ENCODE measurements at places on chromosomes 5 and 9.
A peak's percentile ranks its signal among the peaks of the same experiment; 100 is the strongest.

DNA sequence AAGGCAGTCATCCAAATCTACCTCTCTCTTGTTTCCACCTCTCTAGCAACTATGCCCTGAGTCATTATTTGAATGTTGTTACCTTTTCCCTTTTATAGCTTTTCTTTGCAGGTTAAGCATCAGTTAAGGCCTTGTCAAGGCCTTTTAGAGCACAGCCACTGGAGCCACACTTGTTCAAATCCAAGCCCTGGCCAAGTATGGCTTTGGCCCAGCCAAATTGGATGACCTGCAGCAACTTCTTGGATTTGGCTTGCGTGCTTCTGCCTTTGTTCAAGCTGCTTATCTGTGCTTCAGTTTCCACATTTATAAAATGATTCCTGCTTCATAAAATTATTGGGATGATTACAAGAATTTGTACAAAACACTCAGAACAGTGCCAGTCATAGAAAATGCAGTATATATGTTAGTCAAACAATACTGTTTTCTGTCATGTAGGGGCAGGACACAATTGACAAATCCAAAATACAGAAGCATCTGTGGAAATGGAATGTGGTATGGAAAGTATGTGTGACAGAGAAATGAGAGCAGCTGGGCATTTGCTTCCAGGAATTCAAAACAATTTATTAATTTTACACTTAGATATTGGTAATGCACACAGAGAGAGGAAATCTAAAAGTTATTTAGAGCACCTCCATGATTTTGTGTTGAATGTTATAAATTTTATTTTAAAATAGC is 17.9 kb upstream of the RLN1 start:
- no peak for DNase-seq

- peak; percentile 45 for DNase-seq
Measured at GRCh38 chr5:95281226-95281625, 3.7 kb downstream of the MCTP1 start.

GRCh38 chr5:68519143-68519542 is 303.6 kb downstream of the PIK3R1 start:
- no peak for DNase-seq

DNA sequence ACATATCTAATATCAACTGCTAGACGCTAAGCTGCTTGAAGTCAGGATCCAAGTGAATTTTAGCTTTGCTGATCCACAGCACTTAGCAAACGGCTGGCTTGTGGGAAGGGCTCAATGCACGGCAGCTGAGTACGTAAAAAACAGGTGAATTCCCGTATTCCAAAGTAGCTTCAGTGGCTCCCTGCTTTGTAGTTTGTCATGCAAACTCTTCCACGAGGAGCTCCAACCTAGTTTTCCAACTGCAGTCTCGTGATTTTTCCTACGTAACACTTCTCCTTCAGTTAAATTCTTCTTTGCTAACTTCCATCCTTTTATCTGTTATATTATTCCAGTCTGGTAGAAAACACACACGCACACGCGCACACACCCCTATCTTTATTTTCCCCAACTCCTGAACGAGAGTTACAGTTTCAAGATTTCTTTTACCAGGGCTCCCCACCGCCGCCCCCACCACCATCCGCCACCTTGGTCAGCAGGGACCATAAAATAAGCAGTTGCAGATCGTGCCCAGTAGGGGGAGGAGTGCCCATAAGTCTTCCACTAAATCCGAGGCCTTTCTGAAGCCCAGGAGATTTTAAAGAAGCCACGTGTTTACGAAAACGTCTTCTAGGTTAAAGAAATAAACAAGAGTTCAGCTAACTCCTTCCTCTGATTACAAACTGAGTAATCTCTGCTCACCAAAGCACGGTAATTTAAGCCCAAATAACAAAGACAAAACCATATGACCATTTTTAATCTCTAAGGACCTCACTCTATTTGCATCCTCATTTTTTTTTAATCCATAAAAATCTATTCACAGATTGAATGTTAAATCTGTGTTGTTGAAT is 34.8 kb upstream of the TRIO start:
- peak; percentile 57 for DNase-seq

DNA sequence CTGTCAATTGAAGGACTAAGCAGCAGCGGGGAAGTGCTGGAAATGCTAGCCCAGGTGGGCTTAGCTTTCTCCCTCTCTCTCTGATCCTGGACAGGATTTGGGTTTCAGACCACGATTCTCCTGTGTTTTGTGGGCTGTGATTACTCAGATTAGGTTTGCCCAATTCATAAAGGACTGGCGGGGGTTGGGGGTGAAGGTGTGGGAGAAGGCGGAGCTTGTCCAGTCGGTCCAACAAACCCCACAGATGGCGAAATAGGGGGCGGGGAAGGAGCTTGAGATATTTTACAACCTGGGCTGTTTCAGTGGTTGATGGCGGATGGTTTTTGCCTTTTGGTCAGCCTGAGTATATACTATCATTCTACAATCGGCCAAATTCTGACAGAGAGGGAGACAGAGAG is 35.2 kb downstream of the PCDHAC2 start:
- DNase-seq: no peak

- no peak for DNase-seq
Measured at GRCh38 chr5:57666582-57666981, 184.0 kb upstream of the ACTBL2 start.

DNA sequence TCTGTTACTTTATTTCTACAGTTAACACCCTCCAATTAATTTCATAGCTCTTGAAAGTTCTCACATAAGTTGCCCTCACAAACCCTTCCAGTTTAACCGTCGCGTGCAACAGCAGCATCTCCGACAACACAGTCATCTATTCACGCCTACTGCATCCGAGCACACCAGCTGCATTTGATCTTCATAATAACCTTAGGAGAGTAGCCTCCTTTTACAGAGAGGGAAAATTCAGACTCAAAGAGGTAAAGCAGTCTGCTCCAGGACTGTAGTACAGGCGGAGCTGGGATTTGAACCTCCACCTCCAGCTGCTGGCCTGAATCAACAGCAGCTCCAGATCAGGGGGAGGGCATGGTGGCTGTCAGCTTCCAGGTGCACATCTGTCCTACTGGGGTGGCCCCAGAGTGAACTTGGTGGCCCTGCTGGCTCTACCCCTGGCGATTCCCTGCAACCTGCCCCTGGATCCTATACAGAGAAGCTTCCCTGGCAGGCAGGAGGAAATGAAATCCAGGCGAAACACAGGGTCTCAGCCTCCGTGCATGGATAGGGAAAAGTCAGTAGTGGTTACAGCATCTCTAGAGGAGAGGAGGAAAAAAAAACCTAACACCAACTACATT is 71.6 kb upstream of the UNC5A start:
- no peak for DNase-seq

- DNase-seq: no peak
Measured at GRCh38 chr9:5719100-5719926, 90.4 kb downstream of the RIC1 start.

GRCh38 chr9:134546746-134547145 is 94.9 kb upstream of the COL5A1 start:
- no peak for DNase-seq

GRCh38 chr5:14218897-14219573 is 75.9 kb downstream of the TRIO start:
- no peak for DNase-seq

DNA sequence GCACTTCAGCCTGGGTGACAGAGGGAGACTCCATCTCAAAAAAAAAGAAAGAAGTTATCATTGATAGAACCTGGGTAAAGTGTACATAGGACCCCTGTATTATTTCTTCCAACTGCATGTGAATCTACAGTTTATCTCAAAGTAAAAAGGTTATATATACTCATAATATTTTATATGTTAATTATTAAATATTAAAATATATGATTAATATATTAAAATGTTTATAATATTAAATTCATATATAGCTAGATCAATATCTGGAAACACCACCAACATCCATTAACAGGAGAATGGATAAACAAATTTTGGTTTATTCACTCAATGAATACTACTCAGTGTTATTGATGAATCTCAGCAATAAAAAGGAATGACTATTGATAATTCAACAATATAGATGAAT is 19.7 kb downstream of the C5orf15 start:
- no peak for DNase-seq

DNA sequence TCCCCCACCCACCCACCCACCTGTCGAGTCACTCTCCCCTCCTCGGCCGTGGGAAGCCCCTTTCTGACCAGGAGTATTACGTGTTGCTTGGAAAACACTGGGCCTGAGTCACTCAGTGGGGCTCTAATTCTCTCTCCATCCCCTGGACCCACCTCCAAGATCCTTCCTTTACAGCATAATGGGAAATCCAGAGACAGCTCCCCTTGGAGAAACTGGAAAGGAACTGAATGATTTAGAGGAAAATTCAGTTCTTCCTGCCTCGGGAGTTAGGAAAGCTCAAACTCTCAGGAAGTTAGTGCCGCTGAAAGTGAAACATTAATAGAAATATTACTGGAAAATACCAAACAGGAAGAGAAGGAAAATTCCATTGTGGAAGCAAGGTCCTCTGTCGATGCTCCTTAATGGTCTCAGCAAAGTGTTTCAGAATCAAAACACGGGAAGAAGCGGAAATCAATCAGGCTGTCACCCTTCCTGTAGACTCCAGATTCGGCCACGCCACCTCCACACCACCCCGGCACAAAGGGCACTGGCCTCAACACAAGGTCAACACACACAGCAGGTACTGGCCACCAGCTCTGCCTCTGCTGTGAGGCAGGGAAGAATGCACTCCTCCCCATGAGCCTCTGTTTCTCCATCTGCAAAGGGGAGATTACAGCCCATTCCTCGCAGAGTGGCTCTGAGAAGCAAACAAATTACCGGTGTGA is 9.6 kb downstream of the SHB start:
- DNase-seq: no peak

GRCh38 chr9:84512493-84512892 is 157.0 kb upstream of the NTRK2 start:
- DNase-seq: no peak

Measured in COLO829 (cell line).